ENCODE measurements at places on chromosomes 16 and 17.
A peak's percentile ranks its signal among the peaks of the same experiment; 100 is the strongest.

DNA sequence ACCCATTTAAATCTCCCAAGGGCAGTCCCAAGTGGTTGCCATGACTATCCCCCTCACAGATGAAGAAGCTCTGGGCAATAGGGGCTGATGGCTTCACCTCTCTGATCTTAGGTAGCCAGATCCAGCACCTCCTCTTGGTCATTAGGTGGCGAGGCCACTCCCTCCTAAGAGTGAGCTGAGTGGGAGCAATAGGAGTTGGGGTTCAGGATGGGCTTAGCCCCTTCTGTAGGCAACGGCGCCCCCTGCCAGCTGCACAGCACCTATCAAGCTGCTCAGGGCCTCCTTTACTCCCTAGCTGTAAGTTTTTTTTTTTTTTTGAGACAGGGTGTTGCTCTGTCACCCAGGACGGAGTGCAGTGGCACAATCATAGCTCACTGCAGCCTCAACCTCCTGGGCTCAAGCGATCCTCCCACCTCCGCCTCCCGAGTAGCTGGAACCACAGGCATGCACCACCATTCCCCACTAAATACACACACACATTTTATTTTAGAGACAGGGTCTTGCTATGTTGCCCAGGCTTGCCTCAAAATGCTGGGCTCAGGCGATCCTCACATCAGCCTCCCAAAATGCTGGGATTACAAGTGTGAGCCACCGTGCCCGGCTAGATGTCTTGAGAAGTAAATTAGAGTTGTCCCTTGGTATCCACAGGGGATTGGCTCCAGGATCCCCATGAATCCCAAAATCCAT is 3.5 kb upstream of the RRAD start:
- DNase-seq: no peak

DNA sequence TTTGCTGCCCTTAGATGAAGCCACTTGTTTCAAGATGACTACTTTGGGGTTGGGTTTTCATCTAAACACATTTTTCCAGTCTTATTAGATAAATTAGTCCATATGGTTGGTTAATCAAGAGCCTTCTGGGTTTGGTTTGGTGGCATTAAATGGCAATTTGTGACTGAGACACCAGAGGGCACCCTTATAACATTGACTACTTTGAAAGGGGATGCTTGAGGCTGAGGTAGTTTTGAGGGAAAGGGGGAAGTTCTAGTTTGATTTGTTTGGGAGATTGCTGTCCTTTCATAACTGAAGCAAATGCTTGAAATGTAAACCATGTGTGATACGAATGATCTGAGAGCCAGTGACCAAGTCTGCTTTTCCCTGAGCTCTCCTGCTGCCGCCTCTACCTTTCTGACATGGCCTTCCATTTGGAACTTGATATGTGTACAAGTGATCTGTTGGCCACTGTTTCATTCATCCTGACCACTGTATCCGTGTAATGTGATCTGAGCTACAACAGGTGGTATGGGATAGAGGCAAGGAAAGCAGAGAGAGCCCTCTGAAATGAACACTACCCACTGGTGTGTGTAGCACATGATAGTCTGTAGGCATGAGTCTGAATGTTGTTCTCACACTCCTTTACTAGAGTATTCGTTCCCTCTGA is 5.8 kb upstream of the RARA start:
- peak; percentile 72 for DNase-seq

DNA sequence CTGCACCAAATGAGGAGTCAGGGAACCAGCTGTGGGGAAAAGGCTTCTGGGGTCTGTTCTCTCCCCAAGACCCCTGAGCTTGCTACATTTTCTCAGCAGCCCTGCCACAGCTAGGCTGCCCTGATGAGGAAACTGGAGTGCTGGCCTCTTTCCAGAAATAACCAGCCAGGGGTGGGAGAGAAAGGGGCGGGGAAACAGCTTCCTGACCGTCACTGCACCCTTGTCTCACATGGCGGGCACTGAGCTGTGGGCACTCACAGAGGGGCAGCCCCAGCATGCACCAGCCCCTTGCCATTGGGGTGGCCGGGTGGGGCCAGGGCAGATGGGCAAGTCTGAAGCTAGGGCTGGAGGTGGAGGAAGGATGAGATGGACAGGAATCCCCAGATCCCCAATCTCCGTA is 2.9 kb downstream of the SRL start:
- DNase-seq: no peak

DNA sequence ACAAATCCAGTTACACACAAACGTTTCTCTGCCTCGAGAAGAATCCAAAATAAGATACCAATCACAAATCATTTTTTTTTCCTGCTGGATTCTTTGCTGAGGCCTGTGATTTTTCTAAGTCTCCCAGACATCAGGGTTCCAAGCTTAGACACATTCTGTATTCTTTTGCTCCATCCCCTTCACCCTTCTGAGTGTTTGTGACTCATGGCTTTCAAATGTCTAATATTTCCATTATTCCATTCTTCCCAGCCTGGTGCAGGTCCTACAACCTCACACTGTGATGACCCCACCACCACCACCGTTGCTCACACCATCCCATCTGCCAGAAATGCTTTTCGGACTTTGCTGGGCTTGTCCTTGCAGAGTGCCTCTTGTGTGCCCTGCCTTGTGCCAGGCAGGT is 480.1 kb downstream of the SOX9 start:
- DNase-seq: no peak

DNA sequence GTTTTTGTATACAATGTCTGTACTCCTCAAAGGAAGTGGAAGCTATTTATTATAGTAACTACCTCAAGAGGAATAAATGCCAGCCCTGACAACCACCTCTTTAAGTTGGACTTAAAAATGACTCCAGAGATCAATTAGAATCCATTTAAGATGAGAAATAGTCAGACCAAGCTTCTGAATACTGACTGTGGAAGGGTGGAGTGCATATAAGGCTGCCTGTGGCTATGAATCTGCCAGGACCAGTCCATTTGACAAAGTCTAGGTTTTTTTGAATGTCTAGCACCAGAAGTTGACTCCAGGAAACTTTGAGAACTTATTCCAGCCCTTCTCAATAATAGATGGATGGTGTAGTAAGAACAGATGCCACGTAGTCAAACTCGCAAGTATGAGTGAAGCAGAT is 15.0 kb downstream of the OGFOD1 start:
- no peak for DNase-seq

- no peak for DNase-seq
These were observed 39.1 kb upstream of the PABPN1L start for GRCh38 chr16:88905563-88905962.

DNA sequence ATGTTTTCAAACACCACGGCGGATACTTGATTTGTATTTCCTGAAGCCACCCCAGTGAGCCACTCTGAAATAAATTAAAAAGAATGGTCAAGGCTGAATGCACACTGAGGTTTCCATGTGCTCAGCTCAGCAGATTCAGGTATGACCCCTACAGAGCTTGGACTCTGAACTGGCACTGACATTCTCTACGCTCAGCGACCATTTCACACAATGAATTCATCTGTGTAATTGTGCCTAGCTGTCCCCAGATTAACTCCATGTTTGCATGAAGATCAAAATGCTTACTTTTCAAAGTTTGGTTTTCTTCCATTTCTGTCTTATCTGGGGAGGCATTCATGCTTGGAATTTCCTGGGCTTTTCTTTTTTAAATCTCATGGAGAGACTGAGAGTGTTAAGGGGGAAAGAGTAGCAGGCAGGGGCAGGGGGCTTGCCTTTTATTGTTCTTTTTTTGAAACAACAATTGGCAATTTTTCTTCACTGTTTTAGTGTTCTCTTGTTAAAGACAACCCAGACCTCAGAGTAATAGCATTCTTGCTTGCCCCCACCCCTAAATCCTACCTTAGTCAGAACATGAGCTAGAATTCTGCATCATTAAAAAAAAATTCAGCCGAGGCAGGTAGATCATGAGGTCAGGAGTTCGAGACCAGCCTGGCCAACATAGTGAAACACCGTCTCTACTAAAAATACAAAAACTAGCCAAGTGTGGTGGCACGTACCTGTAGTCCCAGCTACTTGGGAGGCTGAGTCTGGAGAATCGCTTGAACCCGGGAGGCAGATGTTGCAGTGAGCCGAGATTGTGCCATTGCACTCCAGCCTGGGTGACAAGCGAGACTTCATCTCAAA is 85.5 kb upstream of the HNF1B start:
- peak; percentile 88 for DNase-seq

GRCh38 chr17:72122765-72123529 is 2.1 kb downstream of the SOX9 start:
- peak; percentile 14 for DNase-seq

DNA sequence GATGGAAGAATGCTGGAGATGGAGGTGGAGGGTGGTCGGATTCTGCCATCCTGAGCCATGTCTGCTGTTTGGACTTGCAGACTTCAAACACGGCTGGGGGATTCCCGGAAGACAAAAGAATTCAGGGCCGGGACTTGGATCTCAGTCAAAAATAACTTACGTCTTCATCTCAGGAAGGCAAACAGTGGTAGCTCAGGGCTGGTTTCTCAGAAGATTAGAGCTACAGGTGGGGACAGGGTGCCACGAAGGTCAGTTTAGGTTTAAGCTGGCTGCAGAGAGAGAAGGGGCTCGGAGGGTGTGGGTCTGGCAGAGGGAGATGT is 4.3 kb upstream of the RHBDL3 start:
- no peak for DNase-seq

DNA sequence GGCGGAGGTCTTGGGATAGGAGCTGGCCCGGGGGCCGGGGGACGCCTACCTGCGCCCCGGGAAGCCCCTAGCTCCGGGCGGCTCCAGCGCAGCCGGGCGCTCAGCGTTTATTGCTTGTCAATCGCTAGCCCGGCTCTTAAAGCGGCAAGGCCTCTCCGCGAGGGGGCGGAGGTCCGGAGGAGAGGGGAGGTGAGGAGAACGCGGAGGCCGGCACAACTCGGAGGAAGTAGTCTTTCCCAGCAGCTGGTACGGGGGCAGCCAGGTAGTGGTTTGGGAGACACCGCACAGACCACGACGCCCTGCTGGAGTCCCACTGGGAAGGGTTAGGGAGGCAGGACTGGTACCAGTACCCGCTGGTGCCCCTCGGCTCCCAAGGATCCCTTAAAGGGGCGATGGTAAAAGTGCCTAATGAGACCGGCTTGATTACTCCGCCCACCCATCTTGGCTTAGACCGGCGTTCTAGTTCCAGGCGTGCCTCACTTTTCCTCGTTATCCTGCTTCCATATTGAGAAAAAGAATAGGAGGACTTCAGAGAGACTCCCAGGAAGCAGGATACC is at the start of gene MPP2:
Gene MPP2, minus strand, starts transcription at position 112 of the 557 bp plus-strand sequence. CDS start 3,076 bp downstream, outside the sequence.
- peak; percentile 76 for DNase-seq

- no peak for DNase-seq
These were observed 93.2 kb upstream of the SIAH1 start for GRCh38 chr16:48478393-48478792.

DNA sequence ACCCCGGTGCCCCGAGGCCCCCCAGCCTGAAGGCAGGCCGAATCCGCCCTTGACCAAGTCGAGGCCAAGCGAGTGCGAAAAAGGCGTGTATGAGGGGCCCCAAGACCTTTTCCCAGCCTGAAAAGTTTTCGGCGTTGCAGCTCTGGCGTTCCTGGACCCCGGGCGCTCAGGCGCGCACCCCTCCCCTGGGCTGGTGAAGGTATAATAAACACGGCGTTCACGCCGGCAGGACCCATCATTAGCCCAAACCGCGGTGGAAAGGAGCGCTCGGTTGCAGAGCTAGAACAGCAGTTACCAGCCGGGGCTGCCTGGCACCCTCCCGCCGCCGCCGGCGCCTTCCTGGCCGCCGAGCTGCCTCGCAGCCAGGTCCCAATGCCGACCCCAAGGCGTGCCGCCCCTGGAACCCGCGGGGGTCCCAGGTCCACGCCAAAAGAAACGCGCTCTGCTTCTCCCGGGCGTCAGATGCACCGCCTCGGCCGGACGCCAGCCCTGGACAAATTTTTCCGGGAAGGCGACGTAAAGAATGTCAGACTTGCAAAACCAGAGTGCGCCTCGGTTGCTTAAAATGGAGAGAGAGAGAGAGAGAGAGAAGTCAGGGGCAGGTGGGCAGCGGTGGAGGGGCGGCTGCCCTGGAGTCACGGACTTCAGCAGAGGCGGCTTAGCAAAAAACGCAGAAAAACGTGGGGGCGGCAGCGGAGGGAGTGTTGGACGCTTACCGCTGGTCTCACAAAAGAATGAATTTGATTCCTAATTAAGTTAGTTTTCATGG is 11.5 kb upstream of the FOXF1 start:
- no peak for DNase-seq

GRCh38 chr16:9094011-9094846 is 2.8 kb downstream of the HAPSTR1 start:
- no peak for DNase-seq

DNA sequence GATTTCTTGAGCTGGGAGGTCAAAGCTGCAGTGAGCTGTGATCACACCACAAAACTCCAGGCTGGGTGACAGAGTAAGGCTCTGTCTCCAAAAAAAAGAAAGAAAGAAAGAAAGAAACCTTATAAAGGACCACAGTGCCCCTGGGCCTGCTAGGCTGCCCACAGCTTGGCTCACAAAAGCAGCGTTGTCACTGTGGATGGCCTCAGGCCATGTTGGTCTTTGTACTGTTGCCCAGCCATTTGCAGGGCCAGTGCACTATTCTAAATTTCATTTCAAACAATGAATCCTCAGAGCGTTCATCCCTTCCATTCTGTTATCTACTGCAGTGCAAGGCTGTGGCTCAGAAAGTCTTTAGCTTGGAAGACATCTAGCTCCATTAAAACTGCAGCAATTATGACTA is 208.4 kb downstream of the SLC39A11 start:
- DNase-seq: no peak

- DNase-seq: no peak
These were observed 15.2 kb downstream of the IL34 start for GRCh38 chr16:70661534-70661917.

DNA sequence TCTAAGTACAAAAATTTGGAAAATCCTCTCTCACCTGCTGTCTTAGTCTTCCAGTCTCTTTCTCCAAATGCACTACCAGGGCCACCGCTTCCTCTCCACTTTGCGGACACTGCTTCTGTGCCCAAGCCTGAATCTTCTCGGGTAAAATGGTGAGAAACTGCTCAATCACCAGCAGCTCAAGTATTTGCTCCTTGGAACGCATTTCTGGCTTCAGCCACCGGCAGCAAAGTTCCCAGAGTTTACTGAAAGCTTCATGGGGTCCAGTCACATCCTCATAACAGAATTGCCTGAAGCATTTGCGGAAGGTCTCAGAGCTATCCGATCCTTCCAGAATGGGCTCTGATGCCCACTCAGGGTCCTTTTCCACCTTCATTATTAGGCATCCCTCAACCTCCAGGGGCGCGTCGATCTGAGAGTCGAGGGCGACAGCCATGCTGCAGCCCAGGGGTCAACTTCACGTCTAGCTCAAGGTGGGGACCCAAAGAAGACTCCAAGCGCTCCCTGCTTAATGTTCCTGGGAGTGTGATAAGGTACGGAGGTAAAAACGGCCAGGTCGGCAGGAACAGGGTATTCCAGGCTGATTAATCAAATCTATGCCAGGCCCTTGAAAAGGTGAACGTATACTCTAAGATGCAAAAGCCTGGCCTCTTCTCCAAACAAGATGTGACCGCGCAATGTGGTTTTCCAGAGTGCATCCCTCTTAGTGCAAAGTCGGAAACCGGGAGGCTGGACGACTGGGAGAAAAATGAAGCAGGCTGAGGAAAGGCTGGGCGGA is 763 bp downstream of the ZKSCAN2 start:
- DNase-seq: peak; percentile 21

GRCh38 chr16:2898831-2899563 is 12.7 kb upstream of the FLYWCH1 start:
- no peak for DNase-seq

GRCh38 chr17:44960691-44961090 is 7.4 kb downstream of the C1QL1 start:
- DNase-seq: no peak

- no peak for DNase-seq
These were observed 21.3 kb downstream of the SNX20 start for GRCh38 chr16:50659806-50660205.

GRCh38 chr17:79848370-79848766 is 9.1 kb upstream of the CBX4 start:
- no peak for DNase-seq

Data from DMS79 treated with DMSO at 0.1 percent for 48 hours (cell line).